Left lung (tissue), 14 donors: ENCODE measurements at places on chromosomes 5 and 9. TPM values are rescaled to one million over a fixed set of nuclear protein-coding genes. Genes with fewer than 3 reads are reported as not detected.

- H3K4me1 ChIP-seq = no peaks in the 10 kb centered on the region
- no peak overlapping the region for H3K4me3 ChIP-seq
- DNase-seq = no peak
- H3K27me3 ChIP-seq = no peaks in the 10 kb centered on the region
- H3K27ac ChIP-seq = no peak overlapping the region
Observed at GRCh38 chr5:163908253-163908652, 402.8 kb downstream of the MAT2B start.

DNA sequence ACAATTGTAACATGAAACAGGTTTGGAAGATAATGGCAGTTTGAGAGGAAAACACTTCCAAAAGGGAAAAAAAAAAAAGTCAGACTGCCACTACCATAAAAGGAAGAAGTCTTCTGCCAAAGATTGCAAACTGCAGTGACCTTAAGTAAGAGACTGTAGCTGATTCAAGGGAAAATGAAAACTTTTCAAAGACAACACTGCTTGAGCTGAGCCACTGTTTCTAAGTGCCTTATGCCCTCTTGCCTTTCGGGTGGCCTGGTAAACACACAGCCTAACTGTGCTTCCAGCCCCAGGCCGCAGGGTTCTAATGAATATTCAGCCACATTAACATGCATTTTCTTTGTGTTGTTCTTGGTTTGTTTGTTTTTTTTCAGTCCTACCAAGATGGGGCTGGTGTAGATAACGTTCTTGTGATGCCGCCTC, 354.6 kb downstream of the BNC2 start:
- H3K27ac ChIP-seq = no peak overlapping the region
- DNase-seq = no peak
- H3K4me3 ChIP-seq = no peak overlapping the region
- H3K27me3 ChIP-seq = no peaks in the 10 kb centered on the region
- H3K36me3 ChIP-seq = no peaks in the 10 kb centered on the region

- no peaks in the 10 kb centered on the region for H3K36me3 ChIP-seq
- H3K27me3 ChIP-seq = no peaks in the 10 kb centered on the region
- no peaks in the 10 kb centered on the region for H3K4me1 ChIP-seq
- no peak overlapping the region for H3K4me3 ChIP-seq
Observed at GRCh38 chr9:4413856-4414255, 76.4 kb upstream of the SLC1A1 start.

DNA sequence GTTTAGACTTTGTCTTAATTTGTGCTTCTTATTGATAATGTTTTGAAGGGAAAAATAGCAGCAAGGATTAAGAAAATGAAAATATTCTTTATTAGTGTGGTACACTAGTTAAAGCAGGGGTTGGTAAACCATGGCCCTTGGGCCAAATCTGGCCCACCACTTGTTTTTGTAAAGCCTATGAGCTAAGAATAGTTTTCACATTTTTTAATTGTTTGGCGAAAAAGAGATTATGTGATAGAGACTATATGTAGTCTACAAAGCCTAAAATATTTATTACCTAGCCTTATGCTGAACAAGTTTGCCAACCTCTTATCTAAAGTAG, 57.2 kb downstream of the KCNN2 start:
- no peaks in the 10 kb centered on the region for H3K4me1 ChIP-seq
- H3K27ac ChIP-seq = no peak overlapping the region
- H3K36me3 ChIP-seq = no peaks in the 10 kb centered on the region
- no peak overlapping the region for H3K4me3 ChIP-seq
- DNase-seq = no peak
- H3K27me3 ChIP-seq = no peaks in the 10 kb centered on the region

DNA sequence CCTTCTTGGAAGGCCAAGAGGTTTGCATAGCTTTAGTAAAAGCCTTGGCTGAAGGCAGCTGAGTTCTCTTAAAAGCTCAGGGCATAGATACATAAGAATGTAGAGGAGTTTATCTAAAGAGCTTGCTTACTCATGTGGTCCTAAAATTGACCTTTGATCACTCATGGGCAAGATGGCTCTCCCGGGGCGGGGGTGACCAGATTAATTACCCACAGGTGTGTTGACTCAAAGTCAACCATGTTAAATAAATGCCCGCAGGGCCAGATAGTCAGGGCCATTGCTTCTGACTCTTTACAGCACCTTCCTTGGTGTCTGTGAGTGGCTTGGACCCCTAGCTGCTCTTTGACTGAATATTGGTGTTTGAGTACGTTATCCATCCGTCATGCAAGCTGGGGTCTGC, 33.1 kb upstream of the GHR start:
- no peak for DNase-seq
- H3K4me3 ChIP-seq = no peak overlapping the region
- H3K27ac ChIP-seq = no peak overlapping the region

DNA sequence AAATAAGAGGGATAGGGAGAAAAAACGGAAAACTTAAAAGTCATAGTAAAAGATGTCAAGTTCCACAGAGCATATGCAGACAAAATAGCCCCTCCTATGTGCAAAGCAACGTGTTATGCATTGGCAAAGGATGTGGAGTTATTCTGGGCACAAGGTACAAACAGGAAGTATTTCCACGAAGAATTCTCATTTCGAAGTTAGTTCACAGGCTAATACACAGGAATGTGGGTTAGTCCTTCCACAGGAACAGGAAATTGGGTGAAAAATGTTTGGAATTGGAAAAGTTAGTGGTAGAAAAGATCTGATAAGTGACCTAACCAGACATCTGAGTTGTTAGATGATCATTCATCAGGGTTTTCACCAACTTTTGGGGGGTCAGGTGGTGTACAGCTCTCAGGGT, 326.6 kb downstream of the EBF1 start:
- H3K27ac ChIP-seq = no peak overlapping the region
- no peaks in the 10 kb centered on the region for H3K27me3 ChIP-seq
- no peaks in the 10 kb centered on the region for H3K4me1 ChIP-seq

DNA sequence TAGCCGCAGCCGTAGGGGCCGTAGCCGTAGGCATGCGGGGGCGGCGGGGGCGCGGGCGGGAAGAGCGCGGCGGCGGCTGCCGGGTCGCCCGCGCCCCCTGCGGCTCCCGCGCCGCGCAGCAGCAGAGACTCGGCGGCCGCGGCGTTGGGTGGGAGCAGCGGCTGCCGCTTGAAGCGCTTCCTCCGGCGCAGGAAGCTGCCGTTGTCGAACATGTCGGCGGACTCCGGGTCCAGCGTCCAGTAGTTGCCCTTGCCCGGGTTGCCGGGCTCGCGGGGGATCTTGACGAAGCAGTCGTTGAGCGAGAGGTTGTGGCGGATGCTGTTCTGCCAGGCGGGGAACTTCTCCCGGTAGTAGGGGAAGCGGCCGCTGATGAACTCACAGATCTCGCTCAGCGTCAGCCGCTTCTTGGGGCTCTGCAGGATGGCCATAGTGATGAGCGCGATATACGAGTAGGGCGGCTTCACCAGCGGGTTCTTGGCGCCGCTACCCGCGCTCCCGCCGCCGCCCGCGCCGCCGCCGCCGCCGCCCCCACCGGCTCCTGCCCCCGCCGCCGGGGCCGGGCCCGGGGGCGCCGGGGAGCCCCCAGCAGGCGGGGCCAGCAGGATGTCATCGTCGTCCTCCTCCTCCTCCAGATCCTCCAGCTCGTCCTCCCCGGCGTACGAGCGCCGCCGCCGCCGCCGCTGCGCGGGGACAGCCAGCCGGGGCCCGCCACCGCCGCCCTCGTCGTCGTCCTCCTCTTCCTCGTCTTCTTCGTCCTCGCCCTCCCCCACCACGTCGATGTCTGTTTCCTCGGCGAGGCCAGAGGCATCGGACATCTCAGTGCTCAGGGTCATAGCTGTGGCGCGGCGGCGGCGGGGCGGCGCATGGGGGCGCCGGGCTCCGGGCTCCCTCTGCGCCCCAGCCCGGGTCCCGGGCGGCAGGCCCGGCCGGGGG, 781 bp downstream of the FOXD1 start:
- H3K27ac ChIP-seq = no peak overlapping the region
- peak; percentile 82 for DNase-seq
- peaks cover 4% of the 10 kb centered on the region for H3K4me1 ChIP-seq
- no peak overlapping the region for H3K4me3 ChIP-seq
- peaks cover 88% of the 10 kb centered on the region for H3K27me3 ChIP-seq

DNA sequence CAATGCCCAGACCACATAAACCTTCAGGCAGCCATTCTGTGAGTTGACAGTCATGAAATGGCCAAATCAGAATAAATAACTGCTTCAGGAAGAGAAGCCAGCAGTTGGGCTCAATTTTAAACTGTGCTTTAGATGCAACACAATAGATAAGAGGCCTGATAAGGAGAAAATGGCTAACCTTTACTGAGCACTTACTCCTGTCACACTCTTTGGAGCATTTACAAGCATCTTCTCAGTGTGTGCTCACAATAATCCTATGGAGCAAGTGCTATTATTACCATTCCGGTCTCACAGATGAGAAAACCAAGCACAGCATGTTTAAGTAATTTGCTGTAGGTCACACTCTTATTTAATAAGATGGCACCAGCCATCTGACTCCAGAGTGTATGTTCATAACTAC, 11.5 kb upstream of the SH3RF2 start:
- no peaks in the 10 kb centered on the region for H3K4me1 ChIP-seq
- H3K27ac ChIP-seq = peak overlapping the region; percentile 6
- no peak for DNase-seq
- no peak overlapping the region for H3K4me3 ChIP-seq
- H3K36me3 ChIP-seq = no peaks in the 10 kb centered on the region

- no peak overlapping the region for H3K27ac ChIP-seq
- no peak for DNase-seq
- no peak overlapping the region for H3K4me3 ChIP-seq
- H3K36me3 ChIP-seq = no peaks in the 10 kb centered on the region
- no peaks in the 10 kb centered on the region for H3K27me3 ChIP-seq
Observed at GRCh38 chr5:159362220-159362619, 31.9 kb upstream of the IL12B start.

DNA sequence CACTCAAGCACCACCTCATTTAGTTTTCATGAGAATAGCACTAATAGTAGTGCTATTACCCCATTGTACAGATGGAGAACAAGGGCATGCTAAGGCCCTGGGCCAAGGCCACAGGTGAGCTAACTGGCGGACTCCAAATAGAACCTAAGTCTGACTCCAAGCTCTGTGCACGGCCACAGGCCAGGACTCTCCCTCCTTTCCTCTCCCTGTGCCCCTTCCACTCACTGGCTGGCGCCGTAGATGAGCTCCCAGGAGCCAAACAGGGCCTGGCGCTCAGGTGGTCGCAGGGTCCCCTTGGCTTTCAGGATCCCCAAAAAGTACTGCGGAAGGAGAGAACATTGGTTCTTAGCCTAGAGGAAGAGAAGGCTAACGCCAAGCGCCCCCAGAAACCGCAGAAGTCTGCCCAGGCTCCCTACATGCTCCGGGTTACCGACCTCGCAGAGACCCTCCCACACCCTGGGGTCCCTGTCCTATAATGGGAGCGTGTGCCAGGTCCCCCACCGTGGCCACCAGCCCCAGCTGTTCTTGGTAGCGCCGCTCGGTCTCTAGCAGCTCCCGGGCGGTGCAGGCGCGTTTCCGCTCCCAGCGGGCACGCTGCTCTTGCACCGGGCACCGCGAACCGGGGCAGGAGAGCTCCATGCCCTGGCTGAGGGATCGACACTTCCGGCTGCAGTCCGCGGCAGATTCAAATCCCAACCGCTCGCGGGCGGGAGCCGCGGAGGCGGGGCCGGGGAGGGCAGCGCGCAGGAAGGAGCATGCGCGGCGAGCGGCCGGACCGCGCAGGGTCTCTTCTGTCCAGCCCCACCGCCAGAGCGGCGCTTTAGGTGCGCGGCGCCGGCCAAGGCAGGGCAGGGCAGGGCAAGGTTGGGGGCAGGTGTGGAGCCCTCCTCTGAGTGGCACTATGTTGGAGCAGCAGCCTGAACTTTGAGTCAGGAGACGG, at the start of gene ARHGEF39:
ARHGEF39 (minus strand) TSS at position 665 of the 940 bp plus-strand sequence; CDS start at position 639, 26 bp downstream.
- peak within 1 kb of the TSS; percentile 59 for H3K27ac ChIP-seq
- peak within 1 kb of the TSS; percentile 53 for H3K4me3 ChIP-seq
- peaks cover 49% of the 10 kb centered on the region for H3K4me1 ChIP-seq
- peaks cover 21% of the 10 kb centered on the region for H3K36me3 ChIP-seq
- peak; percentile 97 for DNase-seq

- no peaks in the 10 kb centered on the region for H3K4me1 ChIP-seq
- H3K4me3 ChIP-seq = no peak overlapping the region
- no peak for DNase-seq
- H3K27me3 ChIP-seq = no peaks in the 10 kb centered on the region
Observed at GRCh38 chr9:114931407-114931806, 1.0 kb upstream of the TNFSF8 start.

GRCh38 chr5:56763711-56764466, 51.5 kb upstream of the MAP3K1 start:
- peaks cover 25% of the 10 kb centered on the region for H3K4me1 ChIP-seq
- H3K36me3 ChIP-seq = no peaks in the 10 kb centered on the region
- DNase-seq = no peak
- H3K27ac ChIP-seq = no peak overlapping the region
- H3K4me3 ChIP-seq = no peak overlapping the region
- H3K27me3 ChIP-seq = no peaks in the 10 kb centered on the region

DNA sequence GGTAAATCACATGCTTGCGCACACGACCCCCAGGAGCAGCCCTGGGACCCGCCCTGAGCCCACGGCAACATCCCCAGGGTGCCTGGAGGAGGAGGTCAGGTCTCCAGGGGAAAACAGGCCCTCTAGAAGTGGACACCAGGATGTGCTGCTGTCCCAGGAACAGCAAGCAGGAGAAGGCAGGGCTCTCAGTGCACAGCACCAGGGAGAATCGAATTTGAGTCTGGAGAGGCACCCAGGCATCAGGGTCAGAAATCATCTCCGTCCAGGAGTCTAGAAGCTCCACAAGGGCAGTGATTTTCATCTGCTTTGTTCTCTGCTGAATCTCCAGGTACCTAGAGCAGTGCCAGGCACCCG, 93.6 kb downstream of the PAX5 start:
- H3K27ac ChIP-seq = no peak overlapping the region
- no peak overlapping the region for H3K4me3 ChIP-seq
- H3K27me3 ChIP-seq = no peaks in the 10 kb centered on the region
- no peaks in the 10 kb centered on the region for H3K36me3 ChIP-seq

DNA sequence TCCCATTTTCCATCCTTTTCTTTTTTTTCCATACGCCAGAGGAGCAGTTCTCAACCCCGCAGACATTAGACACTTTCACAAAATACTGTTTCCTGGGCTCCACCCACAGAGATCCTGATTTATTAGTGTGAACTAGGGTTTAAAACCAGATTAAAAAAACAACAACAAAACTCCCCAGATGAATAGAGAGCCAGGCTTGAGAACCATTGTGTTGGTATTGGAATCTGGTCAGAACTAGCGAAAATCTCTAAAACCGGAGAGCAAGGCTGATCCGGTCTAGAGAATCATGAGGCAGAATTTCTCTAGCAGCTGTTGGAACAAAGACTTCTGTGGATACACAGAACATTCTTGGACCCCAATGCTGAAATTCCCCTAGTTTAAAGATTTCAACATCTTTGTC, 173.0 kb downstream of the PCSK1 start:
- no peak overlapping the region for H3K4me3 ChIP-seq
- peaks cover 11% of the 10 kb centered on the region for H3K4me1 ChIP-seq
- no peaks in the 10 kb centered on the region for H3K27me3 ChIP-seq
- no peak overlapping the region for H3K27ac ChIP-seq

DPYSL3 gene
- total RNA-seq = 77.5 TPM

ZBTB34 gene
- total RNA-seq = 14.1 TPM

NDUFAF2 gene
- 18.4 TPM for total RNA-seq

PFN3 gene
- not detected for total RNA-seq

ZNF300 gene
- total RNA-seq = 4.1 TPM

FOXI1 gene
- not detected for total RNA-seq

OLFML2A gene
- 10.5 TPM for total RNA-seq

ADAMTS19 gene
- total RNA-seq = 0.12 TPM
